ENCODE measurements at places on chromosomes 5 and 9.
A peak's percentile ranks its signal among the peaks of the same experiment; 100 is the strongest.

DNA sequence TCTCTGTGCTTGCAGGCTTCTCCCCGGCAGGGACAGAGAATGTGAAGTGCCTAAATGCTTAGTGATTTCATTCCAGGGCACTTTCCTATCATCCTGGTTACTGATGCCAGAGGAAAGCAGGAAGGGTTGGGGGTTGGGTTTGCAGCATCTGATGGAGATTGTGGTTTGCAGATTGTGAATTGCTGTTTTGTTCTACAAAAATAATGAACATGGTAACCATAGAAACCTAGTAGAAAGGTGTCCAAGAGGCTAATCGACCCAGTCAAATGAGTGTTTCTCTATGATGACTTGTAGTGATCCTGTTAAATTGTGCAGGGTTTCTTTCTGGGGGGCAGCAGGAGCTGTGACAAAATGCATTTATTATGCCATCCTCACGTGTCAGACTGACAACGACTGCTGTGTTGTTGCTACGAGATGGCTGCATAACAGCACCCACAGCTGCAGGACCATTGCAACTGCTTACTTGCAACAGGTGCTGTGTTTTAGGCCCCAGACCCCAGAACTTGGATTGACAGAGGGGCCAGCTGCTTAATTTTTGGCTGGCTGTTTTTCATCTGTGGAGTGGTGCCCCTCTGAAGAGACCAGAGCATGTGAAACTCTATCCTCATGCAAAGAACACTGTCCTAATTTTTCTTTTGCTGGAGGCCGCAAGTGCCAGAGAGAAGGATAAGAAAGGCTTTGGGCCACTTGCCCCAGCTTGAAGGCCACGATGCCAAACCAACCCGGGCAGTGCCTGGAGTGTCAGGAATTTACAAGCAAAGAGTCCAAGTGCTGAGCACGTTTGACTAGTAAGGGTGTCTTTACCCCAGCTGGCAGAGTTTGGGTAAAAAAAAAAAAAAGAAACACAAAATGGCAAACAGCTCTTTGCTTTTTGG lies 397.8 kb downstream of the GADD45G start:
- no peak for DNase-seq
- H3K4me1 ChIP-seq = peaks cover 29% of the 10 kb centered on the region

DNA sequence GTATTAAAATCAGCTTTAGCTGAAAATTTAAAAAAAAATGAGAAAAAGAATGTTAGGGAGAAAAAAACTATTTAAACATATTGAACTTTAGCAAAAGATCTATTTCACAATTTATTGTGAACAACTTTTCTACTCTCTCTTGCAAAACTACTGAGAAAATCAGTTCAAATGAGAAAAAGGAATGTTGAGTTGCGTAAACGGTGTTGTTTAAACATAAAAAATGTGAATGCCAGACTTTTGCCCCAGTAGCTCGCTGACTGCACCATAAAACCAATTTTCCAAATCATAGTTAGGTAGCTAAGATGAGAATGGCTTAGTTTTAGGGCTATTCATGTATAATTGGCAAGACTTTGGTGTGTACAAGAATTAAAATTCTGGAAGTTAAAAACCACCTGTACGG lies 13.4 kb upstream of the RAD23B start:
- H3K27ac ChIP-seq = no peak overlapping the region
- no peaks in the 10 kb centered on the region for H3K36me3 ChIP-seq
- peaks cover 11% of the 10 kb centered on the region for H3K4me1 ChIP-seq
- H3K4me3 ChIP-seq = no peak overlapping the region

DNA sequence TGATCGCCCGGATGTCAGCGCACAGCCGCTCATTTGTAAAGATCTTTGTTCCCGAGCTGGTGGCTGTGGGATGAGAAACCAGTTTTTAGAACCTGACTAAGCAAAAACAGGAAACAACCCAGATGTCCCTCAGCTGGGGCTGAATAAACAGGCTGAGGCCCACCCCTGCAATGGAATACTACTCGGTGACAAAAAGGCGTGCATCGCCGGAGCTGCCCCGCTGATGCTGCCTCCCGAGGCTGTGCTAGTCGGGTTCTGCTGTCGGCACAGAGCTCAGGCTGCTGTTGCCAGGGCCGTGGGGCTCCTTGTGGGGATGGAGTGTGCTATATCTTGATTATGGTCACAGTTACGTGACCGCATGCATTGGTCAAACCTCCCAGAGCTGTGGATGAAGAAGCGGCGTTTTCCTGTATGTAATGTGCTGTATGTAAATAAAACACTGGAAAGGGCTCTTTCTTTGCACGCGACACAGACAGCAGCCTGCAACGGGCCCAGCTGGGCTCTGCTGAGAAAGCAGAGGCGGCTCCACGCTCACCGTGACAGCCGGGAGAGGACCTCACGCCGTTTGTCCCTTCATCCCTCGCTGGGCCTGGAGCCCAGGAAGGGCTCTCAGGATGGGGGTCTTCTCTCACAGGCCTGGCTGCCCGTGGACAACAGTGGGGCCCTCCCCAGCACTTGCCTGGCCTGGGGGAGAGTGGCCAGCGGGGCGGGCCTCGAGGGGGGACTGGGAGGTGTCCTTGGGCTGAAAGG lies 51.5 kb upstream of the RNU6ATAC start:
- H3K4me1 ChIP-seq = no peaks in the 10 kb centered on the region
- no peaks in the 10 kb centered on the region for H3K36me3 ChIP-seq
- H3K4me3 ChIP-seq = no peak overlapping the region
- no peaks in the 10 kb centered on the region for H3K27me3 ChIP-seq

GRCh38 chr5:143135832-143136551 lies 267.5 kb downstream of the NR3C1 start:
- no peak overlapping the region for H3K4me3 ChIP-seq
- H3K36me3 ChIP-seq = peaks cover 3% of the 10 kb centered on the region
- no peak for DNase-seq

GRCh38 chr5:154858297-154858971 lies at the start of gene CNOT8:
CNOT8 (plus strand) TSS chr5:154858627; CDS start chr5:154863279, 4,652 bp downstream.
- DNase-seq = peak; percentile 97
- H3K4me3 ChIP-seq = peak within 1 kb of the TSS; percentile 97
- H3K4me1 ChIP-seq = peaks cover 34% of the 10 kb centered on the region
- H3K36me3 ChIP-seq = peaks cover 35% of the 10 kb centered on the region
- H3K27me3 ChIP-seq = no peaks in the 10 kb centered on the region

DNA sequence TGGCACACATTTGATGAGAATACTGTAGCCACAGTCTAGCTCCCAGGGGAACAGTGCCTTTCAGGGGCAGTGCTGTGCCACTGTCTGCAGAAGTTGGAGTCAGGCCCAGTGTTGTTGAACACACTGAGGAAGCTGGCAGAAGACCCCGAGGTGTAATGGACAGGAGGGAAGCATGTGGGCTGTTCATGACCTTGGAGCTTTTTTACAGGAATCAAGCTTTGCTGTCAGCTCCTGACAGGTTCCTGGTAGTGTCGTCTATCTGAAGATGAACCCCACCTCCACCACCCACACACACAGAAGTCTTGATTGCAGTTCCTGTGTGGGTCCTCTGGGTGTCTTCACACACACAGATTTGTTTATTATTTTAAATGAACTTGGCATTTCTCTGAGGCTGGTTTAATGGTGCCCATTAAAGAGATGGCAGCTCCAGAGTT lies 40.3 kb upstream of the TNFAIP8 start:
- H3K27me3 ChIP-seq = no peaks in the 10 kb centered on the region
- H3K36me3 ChIP-seq = peaks cover 54% of the 10 kb centered on the region
- H3K27ac ChIP-seq = peak overlapping the region; percentile 74
- H3K4me1 ChIP-seq = peaks cover 81% of the 10 kb centered on the region

DNA sequence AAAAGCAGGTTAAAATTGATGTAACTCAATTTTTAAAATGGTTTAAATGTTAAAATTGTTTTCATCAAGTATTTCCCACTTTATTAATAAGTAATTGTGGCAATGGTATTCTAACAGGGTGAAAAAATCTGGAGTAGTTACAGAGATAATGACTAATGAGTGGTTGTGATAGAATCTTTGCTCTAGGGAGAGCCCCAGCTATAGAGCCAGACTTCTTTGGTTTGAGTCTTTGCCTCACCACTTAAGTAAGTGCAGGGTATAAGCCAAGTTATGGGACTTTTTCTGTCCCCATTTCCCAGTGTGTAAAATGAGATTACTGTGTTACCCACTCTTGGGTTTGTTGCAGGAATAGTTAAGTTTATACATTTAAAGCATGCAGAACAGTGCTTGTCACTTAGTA lies 158.1 kb downstream of the FER start:
- no peaks in the 10 kb centered on the region for H3K4me1 ChIP-seq
- no peaks in the 10 kb centered on the region for H3K36me3 ChIP-seq
- DNase-seq = no peak
- no peak overlapping the region for H3K27ac ChIP-seq
- no peaks in the 10 kb centered on the region for H3K27me3 ChIP-seq
- no peak overlapping the region for H3K4me3 ChIP-seq

GRCh38 chr5:32330126-32330971 lies 17.6 kb upstream of the MTMR12 start:
- H3K27ac ChIP-seq = no peak overlapping the region
- peaks cover 2% of the 10 kb centered on the region for H3K27me3 ChIP-seq
- no peaks in the 10 kb centered on the region for H3K36me3 ChIP-seq
- peaks cover 5% of the 10 kb centered on the region for H3K4me1 ChIP-seq
- no peak for DNase-seq

DNA sequence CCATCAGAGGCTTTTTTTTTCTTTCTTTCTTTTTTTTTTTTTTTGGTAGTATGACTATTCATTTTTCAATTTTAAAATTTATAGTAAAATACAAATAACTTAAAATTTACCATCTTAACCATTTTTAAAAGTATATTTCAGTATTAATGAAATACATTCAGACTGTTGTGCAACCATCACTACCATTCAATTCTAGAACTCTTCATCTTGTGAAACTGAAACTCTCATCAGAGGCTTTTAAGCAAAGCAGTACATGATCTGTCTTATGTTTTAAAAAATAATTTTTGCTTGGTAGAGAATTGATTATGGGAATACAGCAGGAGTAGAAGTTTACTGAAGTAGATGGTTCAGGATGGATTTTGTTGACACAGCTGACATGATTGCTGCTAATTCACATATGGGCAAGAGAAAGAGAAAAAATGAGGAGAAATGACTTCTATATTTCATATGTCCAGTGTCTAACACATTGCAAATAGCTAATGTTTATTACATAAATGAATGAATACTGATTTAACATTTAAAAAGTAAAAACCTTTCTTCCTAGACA lies 13.4 kb downstream of the ELOVL7 start:
- H3K27me3 ChIP-seq = no peaks in the 10 kb centered on the region

- H3K4me1 ChIP-seq = peaks cover 10% of the 10 kb centered on the region
- DNase-seq = no peak
- no peak overlapping the region for H3K4me3 ChIP-seq
- H3K27me3 ChIP-seq = peaks cover 68% of the 10 kb centered on the region
These were observed 115.3 kb upstream of the CDKN2B start for GRCh38 chr9:22124263-22125011.

DNA sequence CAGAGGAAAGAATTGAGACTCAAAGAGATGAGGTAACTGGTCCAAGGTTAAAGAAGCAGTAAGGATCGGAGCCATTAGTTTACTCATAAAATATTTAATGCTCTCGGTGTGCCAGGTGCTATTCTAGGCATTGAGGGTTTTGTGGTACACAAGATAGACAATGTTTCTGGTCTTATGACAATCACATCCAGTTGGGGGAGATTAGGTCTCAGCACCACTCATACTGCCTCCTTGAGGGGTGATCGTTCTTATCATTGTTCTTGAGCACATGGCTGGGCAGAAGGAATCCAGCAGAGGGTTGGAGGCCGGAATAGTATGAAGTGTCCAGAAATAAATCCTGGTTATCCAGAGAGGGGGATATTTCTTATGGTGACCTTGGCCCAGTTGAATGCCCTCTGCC lies 40.7 kb upstream of the LCP2 start:
- H3K36me3 ChIP-seq = no peaks in the 10 kb centered on the region
- peaks cover 35% of the 10 kb centered on the region for H3K4me1 ChIP-seq
- no peaks in the 10 kb centered on the region for H3K27me3 ChIP-seq

GRCh38 chr9:97394881-97395280 lies 17.0 kb upstream of the TDRD7 start:
- peaks cover 52% of the 10 kb centered on the region for H3K27me3 ChIP-seq
- no peak for DNase-seq
- no peak overlapping the region for H3K27ac ChIP-seq
- H3K36me3 ChIP-seq = no peaks in the 10 kb centered on the region
- H3K4me3 ChIP-seq = no peak overlapping the region

DNA sequence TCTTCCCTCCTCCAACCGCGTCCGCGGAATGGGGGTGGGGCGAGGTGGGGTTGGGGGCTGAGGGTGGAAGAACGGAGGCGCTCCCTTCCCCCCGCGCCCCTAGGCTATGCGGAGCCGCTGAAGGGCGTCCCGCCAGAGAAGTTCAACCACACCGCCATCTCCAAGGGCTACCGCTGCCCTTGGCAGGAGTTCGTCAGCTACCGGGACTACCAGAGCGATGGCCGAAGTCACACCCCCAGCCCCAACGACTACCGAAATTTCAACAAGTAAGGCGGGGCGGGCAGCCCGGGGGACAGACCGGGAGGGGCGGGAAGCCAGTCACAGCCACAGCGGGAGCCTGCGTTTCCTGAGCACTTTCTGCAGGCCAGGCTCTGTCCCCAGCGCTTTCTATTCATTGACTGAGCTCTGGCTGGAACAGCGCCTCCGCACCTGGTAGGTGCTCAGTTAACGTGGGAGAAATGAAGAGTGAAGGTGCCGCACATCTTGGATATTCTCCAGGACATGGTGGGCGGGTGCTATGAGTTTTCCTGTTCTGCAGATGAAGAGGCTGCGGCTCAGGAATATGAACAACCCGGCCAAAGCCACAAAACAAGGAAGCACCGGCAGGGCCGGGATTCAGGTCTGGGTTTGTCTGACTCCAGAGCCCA lies 11.3 kb downstream of the MYOZ3 start:
- peaks cover 15% of the 10 kb centered on the region for H3K27me3 ChIP-seq
- H3K27ac ChIP-seq = no peak overlapping the region
- DNase-seq = peak; percentile 10

DNA sequence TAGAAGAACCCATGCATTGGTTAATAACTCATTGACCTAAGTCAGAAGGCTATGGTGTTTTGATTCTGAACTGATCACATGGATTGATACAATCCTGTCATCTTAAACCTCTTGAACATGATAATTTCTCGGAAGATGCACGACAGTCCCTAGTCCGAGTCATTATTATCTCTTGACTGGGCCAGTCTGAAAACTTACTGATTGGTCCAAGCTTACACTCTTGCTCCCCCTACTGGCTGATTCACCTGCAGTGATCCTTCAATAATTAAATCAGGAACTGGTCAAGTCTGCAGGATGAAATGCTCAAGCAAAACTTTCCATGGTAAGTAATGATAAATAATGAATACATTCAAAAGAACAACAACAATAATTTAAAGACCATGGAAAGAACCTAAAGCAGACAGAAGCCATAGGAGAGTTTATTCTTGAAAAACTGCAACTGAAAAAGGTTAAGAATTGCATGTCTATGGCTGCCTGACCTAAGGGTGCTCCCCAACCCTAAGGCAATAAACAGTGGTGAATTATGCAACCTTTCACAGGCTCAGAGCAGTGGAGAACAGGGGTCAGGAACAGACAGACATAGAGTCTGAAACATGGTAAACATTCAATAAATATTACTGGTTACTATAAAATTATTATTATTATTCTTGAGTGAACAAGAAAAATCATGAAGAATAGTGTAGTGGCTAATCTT lies 79.3 kb downstream of the BRINP1 start:
- H3K27ac ChIP-seq = no peak overlapping the region
- H3K36me3 ChIP-seq = no peaks in the 10 kb centered on the region
- no peak overlapping the region for H3K4me3 ChIP-seq
- H3K4me1 ChIP-seq = no peaks in the 10 kb centered on the region
- no peaks in the 10 kb centered on the region for H3K27me3 ChIP-seq
- DNase-seq = no peak

GRCh38 chr9:136703276-136703860 lies 9.0 kb upstream of the DIPK1B start:
- peaks cover 17% of the 10 kb centered on the region for H3K4me1 ChIP-seq
- peaks cover 7% of the 10 kb centered on the region for H3K27me3 ChIP-seq
- no peak for DNase-seq

GRCh38 chr5:102834438-102834964 lies 79.4 kb downstream of the PAM start:
- no peaks in the 10 kb centered on the region for H3K27me3 ChIP-seq
- H3K27ac ChIP-seq = no peak overlapping the region
- H3K4me1 ChIP-seq = peaks cover 10% of the 10 kb centered on the region
- DNase-seq = no peak
- H3K36me3 ChIP-seq = no peaks in the 10 kb centered on the region
